SJSA1 (cell line): ENCODE measurements at places on chromosomes 6 and 20. TPM values are rescaled to one million over a fixed set of nuclear protein-coding genes. Genes with fewer than 3 reads are reported as not detected.

Gene RFX6
- not detected in 2 replicates for total RNA-seq

Gene FAM83B
- not detected in 2 replicates for total RNA-seq

Gene SRSF12
- total RNA-seq = 0.72 and 2.8 TPM in 2 replicates

Gene CRISP2
- not detected in 2 replicates for total RNA-seq

Gene HLA-DMB
- not detected in 2 replicates for total RNA-seq

Gene PGBD1
- total RNA-seq = 13.4 and 13.5 TPM in 2 replicates

Gene BNIP5
- not detected in 2 replicates for total RNA-seq

Gene ZNF451
- total RNA-seq = 41.9 and 58.3 TPM in 2 replicates

Gene ULBP3
- total RNA-seq = 5.4 and 10.1 TPM in 2 replicates

Gene MOCS1
- 7.7 and 13.7 TPM in 2 replicates for total RNA-seq

Gene SLC22A3
- total RNA-seq = not detected in 2 replicates

Gene KCNQ2
- total RNA-seq = not detected in 2 replicates

Gene HLA-DRB5
- total RNA-seq = not detected in 2 replicates

Gene GJA10
- not detected in 2 replicates for total RNA-seq

Gene NANP
- 7.6 and 9.8 TPM in 2 replicates for total RNA-seq

Gene PLCB1
- total RNA-seq = 3.9 and 10.0 TPM in 2 replicates

Gene ASIP
- total RNA-seq = not detected in 2 replicates

Gene ADGRF1
- total RNA-seq = not detected in 2 replicates

Gene C6orf163
- total RNA-seq = 0.39 and 0.88 TPM in 2 replicates

Gene SIRPB1
- not detected in 2 replicates for total RNA-seq

Gene COL9A1
- total RNA-seq = not detected in 2 replicates

Gene DACT2
- total RNA-seq = not detected in 2 replicates

Gene SLC22A7
- not detected in 2 replicates for total RNA-seq

Gene CST7
- total RNA-seq = not detected in 2 replicates

Gene PTCHD4
- 1.4 and 2.9 TPM in 2 replicates for total RNA-seq

Gene OR2J3
- total RNA-seq = not detected in 2 replicates

Gene C2
- total RNA-seq = 0.47 and 0.53 TPM in 2 replicates

Gene FAM229B
- total RNA-seq = 13.0 and 25.1 TPM in 2 replicates

Gene PREX1
- total RNA-seq = 27.5 and 34.3 TPM in 2 replicates

Gene GPR6
- total RNA-seq = not detected in 2 replicates

Gene CRISP3
- not detected in 2 replicates for total RNA-seq

Gene SOX4
- 32.3 and 34.1 TPM in 2 replicates for total RNA-seq

Gene MTRF1L
- 30.0 and 38.1 TPM in 2 replicates for total RNA-seq

Gene FAM184A
- not detected in 2 replicates for total RNA-seq

Gene FAM83C
- not detected in 2 replicates for total RNA-seq

Gene FOXQ1
- total RNA-seq = 0.66 and 2.0 TPM in 2 replicates

Gene SLC17A1
- total RNA-seq = not detected in 2 replicates

Gene GTSF1L
- not detected in 2 replicates for total RNA-seq

Gene RHAG
- not detected in 2 replicates for total RNA-seq
